ENCODE measurements at places on chromosomes 12 and 14.

GRCh38 chr14:89983375-89983774 lies 27.6 kb downstream of the TDP1 start:
- DNase-seq, result no peak

- DNase-seq, result no peak
These were observed 7.2 kb downstream of the HSP90AA1 start for GRCh38 chr14:102079700-102079979.

- no peak for DNase-seq
These were observed 78.7 kb downstream of the GALNT9 start for GRCh38 chr12:132250707-132251106.

- no peak for DNase-seq
These were observed 23.5 kb downstream of the NOC4L start for GRCh38 chr12:132167611-132168310.

- DNase-seq, result no peak
These were observed 55.4 kb downstream of the SSPN start for GRCh38 chr12:26250801-26251200.

GRCh38 chr12:29614694-29615325 lies 117.3 kb upstream of the OVCH1 start:
- DNase-seq, result peak; percentile 11

- no peak for DNase-seq
These were observed 16.2 kb upstream of the KRT7 start for GRCh38 chr12:52216807-52217206.

GRCh38 chr14:58633831-58634230 lies 3.9 kb upstream of the DACT1 start:
- peak; percentile 24 for DNase-seq

- DNase-seq, result peak; percentile 68
These were observed 589.3 kb upstream of the TMEM132C start for GRCh38 chr12:127677537-127678131.

- DNase-seq, result no peak
These were observed 37.5 kb upstream of the SLC2A3 start for GRCh38 chr12:7973457-7973825.

- DNase-seq, result no peak
These were observed 65.4 kb upstream of the RFLNA start for GRCh38 chr12:124229520-124229919.

- no peak for DNase-seq
These were observed 308.2 kb upstream of the FBXO33 start for GRCh38 chr14:39740454-39740853.

DNA sequence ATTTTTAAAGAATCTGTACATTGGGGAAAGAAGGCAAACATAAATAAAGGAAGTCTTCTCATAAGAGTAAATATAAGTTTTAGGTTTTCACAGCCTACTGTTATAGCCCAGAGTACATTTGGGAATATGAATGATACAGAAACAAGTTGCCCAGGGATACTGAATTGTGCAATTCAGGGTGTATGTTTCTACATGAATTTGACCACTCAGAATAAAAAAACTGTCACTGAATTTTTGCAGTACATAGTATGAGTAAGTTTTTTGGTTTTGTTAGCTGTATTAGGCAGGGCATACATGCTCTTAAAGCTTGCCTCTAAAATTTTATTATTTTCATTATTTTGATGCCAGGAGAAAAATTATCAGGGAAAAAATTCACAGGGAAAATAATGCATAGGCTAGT lies 6.6 kb upstream of the PCNX4 start:
- DNase-seq, result peak; percentile 11

- DNase-seq, result no peak
These were observed 9.0 kb downstream of the PLEKHA5 start for GRCh38 chr12:19138551-19138950.

DNA sequence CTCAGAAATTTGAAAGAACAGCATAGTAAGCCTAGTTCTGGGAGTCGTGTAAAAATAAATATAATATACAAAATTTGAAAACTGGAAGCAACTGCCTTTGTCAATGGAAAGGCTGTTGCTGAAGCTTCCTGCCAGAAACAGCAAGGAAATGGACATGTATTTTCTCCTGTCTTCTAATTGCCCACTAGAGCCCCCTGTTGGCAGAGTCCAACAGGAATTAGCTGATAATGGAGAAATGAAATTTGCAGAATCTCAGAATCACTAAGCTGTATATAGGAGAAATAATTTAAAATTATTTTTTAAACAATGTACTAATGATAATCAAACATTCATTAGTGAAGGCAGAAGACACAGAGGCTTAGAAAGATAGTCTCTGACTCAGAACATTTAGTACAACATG lies 414.8 kb downstream of the SLC6A15 start:
- DNase-seq, result peak; percentile 16

GRCh38 chr14:81187832-81188522 lies 32.8 kb downstream of the GTF2A1 start:
- DNase-seq, result no peak

DNA sequence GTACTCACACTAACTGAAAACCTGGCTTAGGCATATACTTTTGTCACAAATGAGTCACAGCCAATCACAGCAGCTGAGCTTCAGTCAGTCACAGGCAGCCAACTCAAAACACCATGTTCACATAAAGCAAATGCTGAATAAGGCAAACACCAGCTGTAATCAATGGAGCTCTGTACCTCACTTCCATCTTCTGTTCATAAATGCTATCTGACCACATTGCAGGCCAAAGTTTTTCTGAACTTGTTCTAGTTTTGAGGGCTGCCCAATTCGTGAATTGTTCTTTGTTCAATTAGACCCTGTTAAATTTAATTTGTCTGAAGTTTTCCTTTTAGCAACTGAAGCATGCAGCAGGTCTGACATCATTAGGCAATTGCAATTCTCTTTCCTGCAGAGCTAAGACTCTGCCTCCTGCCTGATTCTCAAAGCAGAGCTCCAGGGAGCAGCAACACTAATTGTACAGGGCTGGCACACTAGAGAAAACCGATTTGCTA lies 129.9 kb downstream of the WIF1 start:
- DNase-seq, result no peak

DNA sequence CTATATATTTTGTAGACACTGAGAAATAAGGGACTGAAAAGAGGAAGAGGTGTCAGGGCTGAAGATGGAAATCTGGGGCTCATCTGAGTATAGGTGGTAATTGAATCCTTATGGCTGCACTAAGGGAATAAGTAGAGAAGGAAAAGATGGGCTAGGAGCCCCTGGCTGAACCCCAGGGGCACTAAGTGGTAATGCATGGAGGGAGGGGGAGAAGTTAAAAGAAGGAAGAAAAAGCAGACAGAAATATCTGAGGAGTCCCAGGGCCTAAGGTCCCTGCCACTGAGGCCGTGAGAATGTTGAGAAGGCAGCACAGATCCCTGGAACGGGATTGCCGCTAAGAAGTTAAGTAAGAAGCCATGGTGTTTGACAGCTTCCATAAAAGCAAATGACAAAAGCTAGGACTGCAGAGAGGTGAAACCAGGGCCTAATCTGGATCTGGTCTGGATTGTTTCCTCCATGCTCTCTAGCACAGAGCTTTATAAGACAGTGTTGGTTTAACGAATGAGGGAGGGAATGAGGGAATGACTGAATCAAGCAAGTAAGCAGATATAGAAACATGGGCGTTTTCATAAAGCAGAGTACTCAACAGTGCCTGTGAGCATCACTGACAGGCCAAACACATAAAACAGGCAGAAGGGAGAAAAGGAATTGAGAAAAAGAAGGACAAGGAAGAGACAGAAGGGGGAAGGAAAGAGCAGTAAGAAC lies 92.9 kb downstream of the HMGA2 start:
- DNase-seq, result no peak

DNA sequence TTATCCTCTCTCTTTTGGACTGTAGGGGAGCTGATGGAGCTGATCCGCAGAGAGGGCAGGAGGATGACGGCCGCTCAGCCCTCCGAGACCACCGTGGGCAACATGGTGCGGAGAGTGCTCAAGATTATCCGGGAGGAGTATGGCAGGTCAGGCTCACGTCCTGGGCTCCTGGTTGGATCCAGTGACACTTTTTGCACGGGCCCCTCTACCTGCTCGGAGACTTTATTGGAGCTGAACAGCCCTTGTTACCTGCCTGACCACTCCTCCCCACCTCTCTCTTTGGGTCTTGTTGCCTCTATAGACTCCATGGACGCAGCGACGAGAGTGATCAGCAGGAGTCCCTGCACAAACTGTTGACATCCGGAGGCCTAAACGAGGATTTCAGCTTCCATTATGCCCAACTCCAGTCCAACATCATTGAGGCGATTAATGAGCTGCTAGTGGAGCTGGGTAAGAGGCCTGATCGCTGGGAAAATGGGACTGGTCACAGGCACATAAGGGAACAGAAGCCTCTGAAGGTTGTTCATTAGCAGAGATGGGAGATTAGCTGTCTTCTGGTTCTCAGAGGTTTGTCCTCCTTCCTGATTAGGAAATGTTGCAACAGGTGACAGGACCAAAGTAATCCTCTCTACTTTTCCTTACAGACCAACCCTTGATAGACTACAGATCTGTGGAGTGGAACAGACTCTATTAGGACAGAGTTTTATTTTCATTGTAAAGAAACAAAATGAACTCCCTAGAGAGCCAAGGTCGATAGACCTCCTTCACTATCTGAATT lies 718 bp downstream of the EIF2B2 start:
- no peak for DNase-seq

GRCh38 chr12:32761716-32762115 lies 6.0 kb upstream of the YARS2 start:
- DNase-seq, result no peak

DNA sequence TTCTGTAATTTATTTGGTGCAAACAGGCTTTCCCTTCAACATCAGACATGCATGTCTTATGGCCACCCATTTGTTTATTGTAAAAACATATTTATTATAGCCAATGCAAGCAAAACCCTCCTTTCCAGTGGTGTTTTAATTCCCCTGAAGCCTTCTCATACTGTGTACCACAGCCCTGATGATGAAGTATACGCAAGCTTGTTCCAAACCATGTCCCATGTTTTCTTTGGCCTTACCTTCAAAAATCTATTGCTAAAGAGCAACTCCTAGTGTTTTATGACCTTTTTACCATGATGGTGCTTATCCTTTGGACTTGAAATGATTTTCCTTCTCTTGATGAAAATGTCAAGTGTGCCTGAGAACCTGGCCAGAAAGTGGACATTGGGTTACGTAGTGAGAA lies 85.9 kb upstream of the CCDC91 start:
- DNase-seq, result no peak

DNA sequence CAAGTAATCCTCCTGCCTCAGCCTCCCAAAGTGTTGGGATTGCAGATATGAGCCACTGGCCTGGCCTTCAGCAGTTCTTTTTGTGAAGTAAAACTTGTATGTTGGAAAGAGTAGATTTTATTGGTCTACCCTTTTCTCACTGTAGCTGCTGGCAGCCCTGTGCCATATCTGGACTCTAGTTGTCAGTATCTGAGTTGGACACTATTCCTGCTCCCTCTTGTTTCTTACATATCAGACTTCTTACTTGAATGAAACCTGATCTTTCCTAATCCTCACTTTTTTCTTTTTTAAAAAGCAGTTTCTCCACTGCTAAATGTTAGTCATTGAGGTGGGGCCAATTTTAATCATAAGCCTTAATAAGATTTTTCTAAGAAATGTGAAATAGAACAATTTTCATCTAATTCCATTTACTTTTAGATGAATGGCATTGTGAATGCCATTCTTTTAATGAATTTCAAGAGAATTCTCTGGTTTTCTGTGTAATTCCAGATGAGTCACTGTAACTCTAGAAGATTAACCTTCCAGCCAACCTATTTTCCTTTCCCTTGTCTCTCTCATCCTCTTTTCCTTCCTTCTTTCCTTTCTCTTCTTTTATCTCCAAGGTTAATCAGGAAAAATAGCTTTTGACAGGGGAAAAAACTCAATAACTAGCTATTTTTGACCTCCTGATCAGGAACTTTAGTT lies 88.7 kb downstream of the APAF1 start:
- no peak for DNase-seq

- peak; percentile 11 for DNase-seq
These were observed 128.6 kb upstream of the PLEKHG7 start for GRCh38 chr12:92574051-92574783.

- DNase-seq, result peak; percentile 69
These were observed 98.2 kb downstream of the SNAPC1 start for GRCh38 chr14:61860294-61860918.

DNA sequence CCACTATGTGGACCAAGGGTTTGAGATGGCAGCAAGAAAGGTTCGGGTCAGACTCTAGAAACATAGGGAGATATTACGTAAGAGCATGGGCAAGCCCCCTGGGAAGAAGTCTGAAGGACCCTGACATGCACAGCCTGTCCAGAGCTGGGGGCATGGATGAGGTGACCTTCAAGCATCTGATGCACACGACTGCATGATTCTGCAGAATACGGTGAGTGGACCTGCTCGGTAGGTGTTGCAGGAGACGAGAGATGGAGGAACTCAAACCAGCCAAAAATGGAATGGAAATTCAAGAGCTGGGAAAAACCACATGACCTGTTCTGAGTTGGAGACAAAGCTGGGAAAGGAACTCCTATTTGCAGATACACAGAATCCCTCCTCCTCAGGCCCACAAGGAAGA lies 43.6 kb downstream of the ANO2 start:
- DNase-seq, result no peak
